SJCRH30 (cell line): ENCODE measurements at places on chromosomes 3 and 15. TPM values are rescaled to one million over a fixed set of nuclear protein-coding genes. Genes with fewer than 3 reads are reported as not detected.

The GRK7 gene
- 0.20 and 0.30 TPM in 2 replicates for total RNA-seq

The CHRNA5 gene
- total RNA-seq: 19.2 and 21.7 TPM in 2 replicates

The PIF1 gene
- total RNA-seq: 21.6 and 22.3 TPM in 2 replicates

The GABRR3 gene
- total RNA-seq: 0.03 TPM in 1 of 2 replicates, not detected in the other

The LNP1 gene
- total RNA-seq: 10.1 and 10.5 TPM in 2 replicates

The FAM98B gene
- total RNA-seq: 22.4 and 27.2 TPM in 2 replicates

The CPEB1 gene
- total RNA-seq: 0.04 and 0.13 TPM in 2 replicates

The CIDEC gene
- total RNA-seq: not detected in 2 replicates

The LMLN gene
- 0.73 and 2.3 TPM in 2 replicates for total RNA-seq

The CHAC1 gene
- total RNA-seq: 1.0 and 2.5 TPM in 2 replicates

The FAM174B gene
- 8.3 and 10.9 TPM in 2 replicates for total RNA-seq

The CAPN3 gene
- total RNA-seq: 0.59 and 0.81 TPM in 2 replicates

GRCh38 chr3:31406896-31407295, 125.8 kb upstream of the STT3B start:
- H3K27ac ChIP-seq: no peak overlapping the region
- peak; percentile 47 for DNase-seq
- H3K4me3 ChIP-seq: no peak overlapping the region
- H3K27me3 ChIP-seq: no peaks in the 10 kb centered on the region
- H3K36me3 ChIP-seq: no peaks in the 10 kb centered on the region

DNA sequence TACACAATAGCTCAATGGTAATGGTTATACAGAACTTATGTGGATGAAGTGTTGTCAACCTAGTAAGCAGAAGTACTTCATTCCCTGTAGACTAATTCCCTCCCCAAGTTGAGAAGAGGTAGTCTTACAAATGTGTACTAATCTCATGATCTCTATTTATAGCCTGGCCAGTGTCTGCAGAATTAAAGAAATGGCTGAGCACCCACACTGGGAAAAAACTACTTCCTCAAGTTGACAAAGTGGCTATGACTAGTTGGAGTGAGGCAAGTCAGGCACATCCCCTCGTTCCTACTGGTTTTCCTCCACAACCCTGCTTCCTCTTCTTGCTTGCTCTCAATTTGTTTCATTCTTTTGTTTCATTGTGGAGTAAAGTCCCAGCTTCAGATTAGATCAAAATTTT, 566.7 kb upstream of the ZNF717 start:
- no peaks in the 10 kb centered on the region for H3K4me1 ChIP-seq
- H3K4me3 ChIP-seq: no peak overlapping the region
- no peak overlapping the region for H3K27ac ChIP-seq
- no peak for DNase-seq

DNA sequence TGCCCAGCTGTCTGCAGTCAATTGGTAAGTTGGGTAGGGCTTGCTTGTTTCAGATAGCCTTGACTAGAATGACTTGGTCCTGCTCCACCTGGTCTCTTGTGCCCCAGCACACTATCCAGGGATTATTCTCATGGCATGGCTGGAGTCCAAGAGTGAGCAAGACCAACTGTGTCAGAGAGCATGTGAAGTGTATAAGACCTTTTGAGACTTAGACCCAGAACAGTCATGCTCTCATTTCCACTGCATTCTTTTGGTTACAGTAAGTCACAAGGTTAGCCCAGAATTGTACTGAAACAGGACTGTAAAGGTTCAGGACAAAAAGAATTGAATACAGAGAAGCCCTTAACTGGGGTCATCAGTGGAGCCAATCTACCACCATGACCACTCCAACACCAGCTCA, 650.8 kb upstream of the ADAMTS9 start:
- DNase-seq: no peak
- H3K36me3 ChIP-seq: no peaks in the 10 kb centered on the region
- H3K4me1 ChIP-seq: no peaks in the 10 kb centered on the region

DNA sequence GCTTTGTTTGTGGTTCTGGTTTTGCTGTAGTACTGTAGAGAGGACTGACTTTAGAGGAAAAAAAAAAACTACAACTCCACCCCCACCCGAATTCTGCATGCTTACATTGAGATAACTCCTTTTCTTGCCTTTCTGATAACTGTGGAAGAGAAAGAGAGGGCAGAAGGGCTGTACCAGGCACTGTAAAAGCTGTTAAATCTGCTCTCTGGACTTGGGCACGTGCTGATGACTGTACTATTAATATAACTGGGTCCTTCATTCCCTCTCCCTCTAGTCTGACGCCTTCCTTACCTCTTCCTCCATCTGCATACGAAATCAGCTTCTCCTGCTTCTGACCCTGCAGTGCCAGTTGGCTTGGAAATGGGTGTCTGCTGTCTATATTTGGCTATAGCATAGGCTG, 15.0 kb downstream of the MAPKBP1 start:
- H3K36me3 ChIP-seq: no peaks in the 10 kb centered on the region
- H3K27me3 ChIP-seq: no peaks in the 10 kb centered on the region

GRCh38 chr15:75694241-75695182, 18.1 kb downstream of the CSPG4 start:
- DNase-seq: peak; percentile 92
- H3K4me1 ChIP-seq: peaks cover 22% of the 10 kb centered on the region
- H3K27ac ChIP-seq: peak overlapping the region; percentile 86
- H3K4me3 ChIP-seq: peak overlapping the region; percentile 14
- no peaks in the 10 kb centered on the region for H3K36me3 ChIP-seq

- H3K27me3 ChIP-seq: no peaks in the 10 kb centered on the region
- DNase-seq: no peak
- H3K4me1 ChIP-seq: peaks cover 15% of the 10 kb centered on the region
- H3K4me3 ChIP-seq: no peak overlapping the region
- H3K27ac ChIP-seq: no peak overlapping the region
Measured at GRCh38 chr15:69482686-69483256, 30.2 kb downstream of the RPLP1 start.

- H3K36me3 ChIP-seq: no peaks in the 10 kb centered on the region
- peaks cover 6% of the 10 kb centered on the region for H3K4me1 ChIP-seq
- H3K27ac ChIP-seq: no peak overlapping the region
- DNase-seq: no peak
- H3K27me3 ChIP-seq: no peaks in the 10 kb centered on the region
Measured at GRCh38 chr15:63803106-63803886, 30.5 kb downstream of the HERC1 start.

GRCh38 chr15:80849308-80849707, 70.1 kb downstream of the CEMIP start:
- no peak overlapping the region for H3K27ac ChIP-seq
- H3K36me3 ChIP-seq: no peaks in the 10 kb centered on the region
- peak; percentile 19 for DNase-seq
- H3K27me3 ChIP-seq: no peaks in the 10 kb centered on the region
- peaks cover 5% of the 10 kb centered on the region for H3K4me1 ChIP-seq

DNA sequence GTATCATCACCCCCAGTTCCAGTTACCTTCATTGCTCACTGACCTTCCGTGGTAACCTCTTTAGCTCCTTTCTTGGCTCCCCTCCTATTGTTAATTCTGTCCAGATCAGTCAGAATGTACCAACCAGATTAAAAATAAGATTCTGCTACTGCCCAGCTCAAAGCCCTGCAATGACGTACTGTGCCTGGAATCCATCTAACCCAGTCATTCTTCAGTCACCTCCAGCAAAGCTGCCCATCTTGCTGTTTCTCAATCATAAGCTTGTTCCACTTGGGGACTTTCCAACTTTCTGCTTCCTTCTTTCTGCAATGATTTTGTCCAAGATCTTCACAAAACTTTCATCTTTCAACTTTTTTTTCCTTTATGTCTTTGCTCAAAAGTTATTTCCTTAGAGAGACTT, 512.0 kb upstream of the ZNF385D start:
- H3K4me3 ChIP-seq: no peak overlapping the region
- no peak for DNase-seq
- H3K27ac ChIP-seq: no peak overlapping the region
- H3K36me3 ChIP-seq: no peaks in the 10 kb centered on the region
- H3K4me1 ChIP-seq: no peaks in the 10 kb centered on the region
- no peaks in the 10 kb centered on the region; the same call in 1 of the 2 replicates for H3K27me3 ChIP-seq

DNA sequence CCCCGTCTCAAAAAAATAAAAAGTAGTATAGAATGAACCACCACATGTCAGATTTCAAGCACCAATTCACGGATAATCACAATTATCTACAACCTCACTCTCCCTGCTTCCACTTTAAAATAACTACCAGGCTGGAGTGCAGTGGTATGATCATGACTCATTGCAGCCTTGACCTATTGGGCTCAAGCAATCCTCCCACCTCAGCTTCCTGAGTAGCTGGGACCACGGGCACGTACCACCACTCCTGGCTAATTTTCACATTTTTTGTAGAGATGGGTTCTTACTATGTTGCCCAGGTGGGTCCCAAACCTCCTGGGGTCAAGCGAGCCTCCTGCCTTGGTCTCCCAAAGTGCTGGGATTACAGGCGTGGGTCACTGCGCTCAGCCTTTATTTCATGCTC, 38.1 kb upstream of the LDHAL6B start:
- H3K4me1 ChIP-seq: peaks cover 19% of the 10 kb centered on the region
- DNase-seq: no peak
- H3K27ac ChIP-seq: no peak overlapping the region
- no peaks in the 10 kb centered on the region for H3K27me3 ChIP-seq
- H3K36me3 ChIP-seq: peaks cover 41% of the 10 kb centered on the region
- no peak overlapping the region for H3K4me3 ChIP-seq

DNA sequence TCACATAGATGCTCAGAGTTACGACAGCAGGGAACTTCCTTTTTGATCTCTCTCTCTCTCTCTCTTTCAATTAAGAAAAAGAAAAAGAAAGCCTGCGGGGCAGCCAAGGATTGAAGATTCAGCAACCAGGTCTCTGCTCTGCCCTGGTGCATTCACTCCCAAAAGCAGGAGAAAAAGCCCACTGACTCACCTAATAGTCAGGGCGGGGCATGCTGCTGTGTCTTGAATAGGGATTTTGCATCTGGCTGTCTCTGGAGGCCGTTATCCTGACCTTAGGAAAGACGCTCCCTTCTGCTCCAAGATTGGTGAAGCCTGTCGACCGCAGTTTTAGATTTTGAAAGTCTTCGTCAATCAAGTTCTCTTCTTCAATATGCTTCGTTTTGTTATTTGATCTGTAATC, 20.8 kb upstream of the ITGB5 start:
- H3K27ac ChIP-seq: no peak overlapping the region
- no peaks in the 10 kb centered on the region for H3K36me3 ChIP-seq
- no peak for DNase-seq
- no peaks in the 10 kb centered on the region for H3K4me1 ChIP-seq
- H3K4me3 ChIP-seq: no peak overlapping the region

- no peaks in the 10 kb centered on the region for H3K4me1 ChIP-seq
- H3K27ac ChIP-seq: no peak overlapping the region
- no peak overlapping the region for H3K4me3 ChIP-seq
- 0 out of 2 replicates have a peak, but pooled peaks cover 3% of the 10 kb centered on the region for H3K27me3 ChIP-seq
Measured at GRCh38 chr3:25910997-25911396, 121.1 kb downstream of the OXSM start.

GRCh38 chr3:72912532-72912931, 24.7 kb downstream of the GXYLT2 start:
- H3K4me3 ChIP-seq: no peak overlapping the region
- no peak overlapping the region for H3K27ac ChIP-seq
- H3K27me3 ChIP-seq: no peaks in the 10 kb centered on the region

DNA sequence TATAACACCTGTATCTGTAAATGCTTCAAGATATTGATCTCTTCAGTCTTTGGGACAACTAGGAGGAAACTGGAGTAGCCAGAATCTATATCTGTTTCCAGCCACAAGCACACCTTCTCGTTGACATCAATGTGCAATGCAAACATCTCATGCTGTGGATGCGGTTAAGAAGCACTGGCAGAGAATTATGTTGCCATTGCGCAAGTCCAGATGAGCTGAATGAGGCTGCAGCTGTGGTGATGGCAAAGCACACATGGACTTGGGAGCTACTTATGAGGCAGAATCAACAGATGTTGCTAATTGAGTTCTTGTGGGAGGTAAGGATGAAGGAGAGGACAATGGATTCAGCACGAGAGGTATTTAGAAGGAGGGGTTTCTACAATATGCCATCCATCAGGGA, 90.9 kb downstream of the STRIT1 start:
- no peaks in the 10 kb centered on the region for H3K27me3 ChIP-seq
- H3K27ac ChIP-seq: no peak overlapping the region
- 0 out of 2 replicates have a peak, but pooled peaks cover 2% of the 10 kb centered on the region for H3K4me1 ChIP-seq
- H3K4me3 ChIP-seq: no peak overlapping the region
- no peaks in the 10 kb centered on the region for H3K36me3 ChIP-seq
- no peak for DNase-seq

DNA sequence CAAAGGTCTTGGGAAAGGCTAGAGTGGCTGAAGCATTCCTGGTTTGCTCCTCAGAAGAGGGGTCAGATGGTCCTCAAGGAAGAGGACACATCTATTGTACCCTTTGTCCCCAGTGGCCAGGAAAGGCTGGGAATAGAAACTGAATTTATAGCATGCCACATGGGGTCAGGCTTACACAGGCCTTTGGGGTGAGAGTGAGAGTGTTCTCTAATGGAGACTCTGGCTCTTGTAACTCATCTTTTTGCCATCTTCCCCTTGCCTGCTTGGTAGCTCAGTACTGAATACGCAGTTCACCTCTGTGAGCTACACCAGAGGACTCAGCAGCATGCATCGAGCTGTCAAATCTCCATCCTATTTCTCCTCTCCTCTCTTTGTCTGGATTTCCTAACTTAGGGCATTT, 87.5 kb downstream of the ATP2B2 start:
- peaks cover 17% of the 10 kb centered on the region; the same call in 1 of the 2 replicates for H3K27me3 ChIP-seq
- H3K4me3 ChIP-seq: no peak overlapping the region
- no peaks in the 10 kb centered on the region for H3K4me1 ChIP-seq
- DNase-seq: no peak
- H3K27ac ChIP-seq: no peak overlapping the region
- no peaks in the 10 kb centered on the region for H3K36me3 ChIP-seq

DNA sequence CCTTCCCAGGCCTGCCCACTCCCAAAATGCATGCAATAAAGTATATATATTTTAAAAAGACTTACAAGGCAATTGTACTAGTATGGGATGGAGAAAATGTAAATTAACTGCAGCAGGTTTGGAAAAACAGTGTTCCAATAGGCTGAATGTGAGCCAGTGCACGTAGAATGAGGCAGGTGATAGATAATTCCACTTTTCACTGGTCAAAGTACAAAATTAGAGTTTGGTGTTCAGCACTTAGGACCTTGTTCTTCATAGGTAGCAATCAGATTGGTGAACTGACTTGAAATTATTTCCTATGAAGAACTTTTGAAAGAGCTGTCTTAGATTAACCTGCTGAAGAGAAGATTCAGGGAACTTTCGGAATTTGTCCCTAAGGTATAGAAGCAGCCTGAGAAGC, 1.9 kb downstream of the WDR48 start:
- no peaks in the 10 kb centered on the region for H3K27me3 ChIP-seq
- no peak overlapping the region for H3K27ac ChIP-seq
- 0 out of 2 replicates have a peak, but pooled peaks cover 3% of the 10 kb centered on the region for H3K4me1 ChIP-seq
- H3K4me3 ChIP-seq: no peak overlapping the region

DNA sequence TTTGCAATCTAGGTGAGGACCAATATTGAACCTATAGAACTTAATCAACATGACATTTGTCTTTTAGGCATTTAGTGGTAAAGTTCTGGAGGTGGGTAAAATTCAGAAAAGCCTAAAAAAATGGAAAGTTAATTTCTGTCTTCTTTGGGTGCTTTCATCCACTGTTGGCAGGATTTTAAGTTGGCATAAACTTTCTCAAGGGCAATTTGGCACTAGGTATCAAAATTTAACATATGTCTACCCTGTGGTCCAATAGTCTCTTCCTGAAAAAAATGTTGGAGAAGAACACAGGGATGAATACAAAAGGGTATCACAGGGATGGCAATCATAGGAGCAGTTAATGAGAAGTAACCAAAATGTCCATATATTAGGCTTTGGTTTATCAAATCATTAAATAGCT, 227.0 kb upstream of the WNT5A start:
- no peak for DNase-seq
- H3K4me3 ChIP-seq: no peak overlapping the region
- peaks cover 9% of the 10 kb centered on the region; the same call in 1 of the 2 replicates for H3K4me1 ChIP-seq
